Hematopoietic multipotent progenitor cell treated with erythropoietin and hydrocortisone succinate and interleukin-3 and kit ligand, for 6 days (in vitro differentiated cells): ENCODE measurements at places on chromosomes 16 and 17.

- DNase-seq = no peak
Measured at GRCh38 chr17:78819806-78820792, 20.5 kb downstream of the USP36 start.

DNA sequence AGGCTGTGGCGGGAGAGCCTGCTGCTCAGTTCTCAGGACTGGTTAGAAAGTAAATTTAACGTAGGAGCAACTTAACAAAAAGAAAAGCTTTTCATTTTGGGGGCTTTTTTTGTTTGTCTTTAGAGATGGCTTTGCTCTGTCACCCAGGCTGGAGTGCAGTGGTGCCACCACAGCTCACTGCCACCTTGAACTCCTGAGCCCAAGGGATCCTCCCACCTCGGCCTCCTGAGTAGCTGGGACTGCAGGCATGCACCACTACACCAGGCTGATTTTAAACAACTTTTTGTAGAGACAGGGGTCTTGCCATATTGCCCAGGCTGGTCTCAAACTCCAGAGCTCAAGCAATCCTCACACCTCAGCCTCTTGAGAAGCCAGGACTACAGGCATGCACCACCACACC, 205.0 kb downstream of the RPTOR start:
- no peak for DNase-seq

GRCh38 chr17:78532922-78533640, 44.1 kb downstream of the DNAH17 start:
- DNase-seq = no peak

- DNase-seq = no peak
Measured at GRCh38 chr16:67108931-67109406, 772 bp upstream of the PHAF1 start.

DNA sequence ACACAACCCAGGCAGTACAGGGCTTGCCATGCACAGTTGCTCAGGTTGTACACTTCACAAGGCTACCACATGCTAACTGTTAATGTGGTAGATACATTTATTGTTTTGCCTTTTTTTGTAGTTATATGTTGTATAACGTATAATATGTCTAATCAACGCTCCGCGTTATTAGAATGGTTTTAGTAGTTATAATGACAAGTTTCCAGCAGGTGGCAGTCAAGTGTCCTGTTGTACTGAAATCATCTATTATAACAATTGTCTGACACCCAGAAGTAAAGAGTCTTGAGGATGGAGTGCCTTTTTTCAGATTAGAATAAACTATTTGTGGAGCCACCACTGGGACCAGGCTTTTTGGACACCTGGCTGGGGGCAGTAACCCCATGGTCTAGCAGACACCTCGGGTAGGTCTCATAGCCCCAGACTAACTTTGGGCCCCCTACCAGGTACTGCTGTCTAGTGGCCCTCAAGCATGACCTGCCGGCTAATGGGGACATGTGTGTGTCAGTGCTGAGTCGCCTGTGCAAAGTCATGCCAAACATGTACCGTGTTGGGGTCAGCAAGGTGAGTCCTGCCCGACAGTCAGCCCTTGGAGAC, 32.8 kb downstream of the MYO15A start:
- peak; percentile 90 for DNase-seq

DNA sequence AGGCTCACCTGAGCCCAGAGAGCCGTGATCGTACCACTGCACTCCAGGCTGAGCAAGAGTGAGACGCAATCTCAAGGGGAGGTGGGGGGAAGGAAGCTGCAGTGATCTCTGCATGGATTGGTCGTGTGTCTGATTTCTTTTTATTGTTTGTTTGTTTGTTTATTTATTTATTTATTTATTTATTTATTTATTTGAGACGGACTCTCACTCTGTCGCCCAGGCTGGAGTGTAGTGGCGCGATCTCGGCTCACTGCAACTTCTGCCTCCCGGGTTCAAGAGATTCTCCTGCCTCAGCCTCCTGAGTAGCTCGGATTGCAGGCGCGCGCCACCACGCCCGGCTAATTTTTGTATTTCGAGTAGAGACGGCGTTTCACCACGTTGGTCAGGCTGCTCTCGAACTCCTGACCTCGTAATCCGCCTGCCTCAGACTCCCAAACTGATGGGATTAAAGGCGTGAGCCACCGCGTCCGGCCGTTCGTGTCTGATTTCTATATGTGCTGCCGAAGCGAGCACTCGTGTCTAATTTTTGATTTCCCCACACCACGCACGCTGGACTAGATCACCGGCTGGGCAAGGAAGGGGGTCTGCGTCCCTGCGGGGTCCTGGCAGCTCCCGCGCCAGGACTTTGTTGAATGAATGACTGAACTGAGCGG, 448 bp upstream of the TNFRSF12A start:
- DNase-seq = no peak

DNA sequence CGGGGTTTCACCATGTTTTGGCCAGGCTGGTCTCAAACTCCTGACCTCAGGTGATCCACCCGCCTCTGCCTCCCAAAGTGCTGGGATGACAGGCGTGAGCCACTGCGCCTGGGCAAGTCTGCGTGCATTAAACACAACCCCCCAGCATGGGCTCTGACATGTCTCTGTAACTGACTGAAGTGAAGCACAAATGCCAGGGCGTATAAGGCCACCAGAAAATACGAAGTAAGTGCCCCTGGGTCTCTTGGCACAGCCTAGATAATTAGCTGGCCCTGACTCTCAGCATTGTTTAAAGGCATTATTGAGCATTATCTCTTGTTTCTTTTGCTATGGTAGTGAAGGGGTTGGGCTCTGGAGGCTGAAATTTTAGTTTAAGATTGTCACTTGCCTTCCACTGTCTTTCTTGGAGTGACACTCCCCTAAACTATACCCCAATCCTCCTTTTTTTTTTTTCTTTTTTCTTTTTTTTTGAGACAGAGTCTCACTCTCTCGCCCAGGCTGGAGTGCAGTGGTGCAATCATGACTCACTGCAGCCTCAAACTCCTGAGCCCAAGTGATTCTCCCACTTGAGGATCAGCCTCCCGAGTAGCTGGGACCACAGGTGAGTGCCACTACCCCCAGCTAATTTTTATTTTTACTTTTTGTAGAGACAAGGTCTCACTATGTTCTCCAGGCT, 8.2 kb upstream of the SEC14L1 start:
- DNase-seq = no peak

DNA sequence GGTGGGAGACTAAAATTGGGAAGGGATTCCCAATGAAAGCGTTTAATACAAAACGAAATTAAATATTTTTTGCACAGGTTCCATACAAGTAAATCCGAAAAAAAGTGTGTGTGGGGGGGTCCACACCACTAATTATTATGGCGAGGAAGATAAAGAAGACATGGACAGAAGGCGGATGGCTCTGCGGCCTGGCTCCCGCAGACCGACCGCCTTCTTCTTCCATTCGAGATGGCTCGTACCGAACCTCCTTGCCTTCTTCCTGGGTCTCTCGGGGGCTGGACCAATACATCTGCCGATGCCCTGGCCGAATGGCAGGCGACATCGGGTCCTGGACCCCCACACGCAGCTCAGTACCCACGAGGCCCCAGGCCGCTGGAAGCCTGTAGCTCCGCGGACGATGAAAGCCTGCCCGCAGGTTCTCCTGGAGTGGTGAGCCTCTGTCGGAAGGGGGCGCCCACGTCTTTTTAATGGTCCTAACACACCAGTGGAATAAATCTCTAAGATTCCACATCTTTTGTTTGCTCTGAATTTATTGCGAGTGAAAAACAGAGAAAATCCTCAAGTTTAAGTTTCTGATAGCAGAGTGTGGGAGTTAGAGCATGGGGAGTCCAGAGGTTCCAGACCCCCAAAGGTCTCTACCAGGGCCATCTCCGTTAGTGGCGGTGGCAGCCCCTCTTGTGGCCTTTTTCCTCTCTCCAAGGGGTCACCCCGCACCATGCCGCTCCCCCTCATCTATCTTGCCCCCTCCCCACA, 1.4 kb downstream of the PRAC2 start:
- peak; percentile 94 for DNase-seq

- DNase-seq = peak; percentile 52
Measured at GRCh38 chr17:49696233-49696761, 11.5 kb downstream of the SLC35B1 start.

- DNase-seq = no peak
Measured at GRCh38 chr16:77197747-77198146, 1.5 kb upstream of the SYCE1L start.

DNA sequence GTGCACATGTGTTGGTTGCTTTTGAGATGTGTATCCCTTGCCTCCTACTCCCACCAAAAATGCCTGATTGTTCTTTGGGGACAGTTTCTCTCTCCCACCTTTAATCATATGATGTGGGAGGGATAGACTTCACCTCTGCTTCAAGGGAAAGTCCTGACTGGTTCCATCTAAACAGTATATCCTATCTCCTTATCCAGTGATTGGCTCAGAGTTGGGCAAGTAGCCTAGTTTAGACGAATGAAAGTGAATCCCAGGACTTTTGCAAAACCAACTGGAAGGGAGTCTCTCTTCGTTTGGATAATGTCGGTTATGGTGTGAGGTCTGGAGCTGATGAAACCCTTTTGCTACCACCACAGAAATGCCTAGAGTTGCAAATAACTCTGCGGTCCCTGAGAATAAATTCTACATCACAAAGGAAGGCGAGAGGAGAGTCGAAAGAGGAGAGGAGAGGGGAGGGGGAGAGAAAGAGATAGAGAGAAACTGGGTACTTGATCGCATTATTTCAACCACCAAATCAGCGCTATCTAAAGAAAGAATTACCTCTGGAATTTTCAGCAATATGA, 77.1 kb upstream of the SALL1 start:
- DNase-seq = no peak

DNA sequence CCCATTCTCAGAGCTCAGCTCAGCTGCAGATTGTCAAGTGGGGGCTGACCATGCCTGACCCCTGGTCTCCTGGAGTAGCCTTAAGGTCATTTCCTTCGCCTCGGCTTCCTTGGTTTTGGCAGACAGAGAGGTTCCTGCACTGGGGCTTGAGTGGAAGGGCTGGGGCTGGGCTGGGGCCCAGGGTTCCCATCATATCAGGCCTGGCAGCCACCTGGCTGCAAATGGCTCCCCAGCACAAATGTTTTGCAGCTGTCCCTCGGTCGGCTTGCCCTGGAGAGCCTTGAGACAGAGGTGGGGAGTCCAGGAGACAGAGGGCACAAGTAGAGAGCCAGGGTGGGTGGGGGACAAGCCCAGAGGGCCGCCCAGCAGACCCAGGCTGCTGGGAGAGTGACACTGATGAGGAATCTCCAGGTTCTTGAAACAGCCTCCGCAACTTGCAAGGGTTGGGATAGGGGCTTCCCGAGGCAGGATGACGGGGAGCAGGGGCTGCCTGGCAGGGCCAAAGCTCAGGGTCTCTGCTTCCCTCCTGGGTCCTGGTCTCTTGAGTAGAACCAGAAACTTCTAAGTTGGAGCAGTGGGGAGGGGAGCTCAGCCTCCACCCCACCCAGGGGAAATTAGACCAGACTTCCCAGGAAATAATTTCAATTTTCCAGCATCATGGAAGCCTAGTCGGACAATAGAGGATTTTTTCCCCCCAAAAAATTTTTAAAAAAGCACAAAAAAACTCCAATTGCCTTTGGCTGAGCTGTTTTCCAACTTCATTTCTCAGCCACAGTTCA, 19.3 kb downstream of the IGFBP4 start:
- DNase-seq = no peak

DNA sequence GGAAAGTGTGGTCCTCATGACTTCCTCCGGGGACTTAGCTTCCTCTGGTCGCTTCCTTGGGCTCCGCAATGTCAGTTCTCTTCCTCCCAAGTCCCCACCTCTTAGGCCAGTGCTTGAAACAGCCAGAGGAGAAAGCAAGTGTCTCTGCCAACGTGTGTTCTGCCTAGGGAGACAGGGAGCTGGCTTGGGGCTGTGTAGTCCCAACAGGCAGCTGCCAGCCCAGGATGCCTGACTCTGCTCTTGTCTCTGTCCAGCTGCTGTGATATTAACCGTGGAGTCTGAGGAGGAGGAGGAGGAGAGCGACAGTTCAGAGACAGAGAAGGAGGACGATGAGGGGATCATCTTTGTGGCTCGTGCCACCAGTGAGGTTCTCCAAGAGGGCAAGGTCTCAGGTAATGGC, 13.5 kb upstream of the PLEKHG4 start:
- no peak for DNase-seq

DNA sequence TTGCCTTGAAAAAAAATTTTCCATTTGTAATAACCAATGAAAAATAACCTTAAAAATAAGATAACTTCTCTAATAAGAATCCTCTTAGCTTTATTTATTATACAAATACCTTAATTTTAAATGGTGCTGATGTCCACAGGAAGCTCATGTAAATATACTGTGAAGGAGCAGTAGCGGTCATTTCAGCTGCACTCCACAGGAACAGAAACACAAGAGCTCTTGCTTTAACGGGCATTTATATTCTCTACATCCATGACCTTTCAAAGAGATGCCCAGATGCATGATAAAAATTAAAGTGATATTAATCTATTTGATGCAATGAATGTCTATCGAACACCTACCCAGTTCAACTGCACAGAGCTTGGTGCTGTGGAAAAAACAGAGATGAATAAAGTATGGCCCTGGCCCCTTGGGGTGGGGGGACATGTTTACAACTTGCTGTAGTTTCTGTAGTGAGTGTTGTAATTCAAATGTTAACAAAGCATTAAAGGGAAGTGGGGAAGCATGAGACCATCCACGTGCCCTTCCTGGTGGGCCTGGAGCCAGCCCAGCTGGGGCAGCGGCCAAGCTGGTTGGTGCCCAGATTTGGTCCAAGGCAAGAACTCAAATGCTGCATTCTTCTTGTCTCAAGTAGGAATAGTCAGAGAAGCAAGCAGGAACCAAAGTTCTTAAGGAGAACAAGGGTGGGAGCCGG, 47.9 kb downstream of the IQCK start:
- DNase-seq = peak; percentile 13

DNA sequence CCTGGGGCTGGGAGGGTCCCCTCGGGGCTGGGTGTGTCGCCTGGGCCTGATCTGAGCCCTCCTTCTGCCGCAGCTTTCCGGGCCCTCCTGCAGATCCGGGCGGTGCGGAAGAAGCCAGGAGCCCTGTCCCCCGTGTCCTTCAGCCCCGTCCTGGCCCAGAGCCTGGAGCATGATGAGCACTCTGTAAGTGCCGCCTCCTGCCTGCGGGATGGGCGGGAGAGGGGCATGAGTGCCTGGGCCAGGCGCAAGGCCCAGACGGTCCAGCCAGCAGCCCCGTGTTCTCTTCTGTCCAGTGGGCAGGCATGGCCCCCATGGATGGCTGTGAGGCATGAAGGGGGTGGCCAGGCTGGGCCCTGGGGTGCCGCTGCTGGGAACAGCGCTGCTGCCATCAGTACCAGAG, 16.0 kb upstream of the NUDT16L1 start:
- no peak for DNase-seq

DNA sequence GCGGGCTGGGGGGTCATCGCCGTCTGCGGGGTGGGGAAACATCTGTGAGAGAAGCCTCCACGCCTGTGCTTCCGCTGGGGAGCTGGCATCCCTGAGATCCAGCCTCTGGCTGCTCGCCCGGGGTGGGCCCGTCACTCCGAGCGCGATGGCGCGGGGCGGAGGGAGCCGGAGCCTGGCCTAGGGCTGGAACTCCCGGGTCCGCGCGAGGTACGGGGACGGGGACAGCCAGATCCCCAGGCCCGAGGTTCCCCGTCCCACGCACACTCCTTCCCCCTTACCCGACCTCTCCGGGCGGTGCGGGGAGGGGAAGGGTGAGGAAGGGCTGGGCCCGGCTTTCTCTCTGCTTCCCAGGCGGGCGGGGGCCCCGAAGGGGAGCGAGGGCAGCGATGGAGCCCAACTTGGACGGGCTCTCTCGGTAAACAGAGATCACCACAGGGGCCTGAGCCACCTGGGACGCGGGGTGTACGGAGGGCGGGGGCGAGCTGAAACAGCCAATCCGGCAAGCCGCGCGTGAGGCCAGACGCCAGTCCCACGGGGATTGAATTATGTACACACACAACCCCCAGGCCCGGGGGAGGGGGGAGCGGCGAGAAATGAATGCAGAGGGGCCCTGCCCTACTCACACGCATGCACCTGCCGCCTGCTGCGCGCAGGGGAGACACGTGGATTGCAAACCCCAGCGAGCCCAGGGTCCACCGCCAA, at the start of gene SLC16A11:
SLC16A11 (minus strand) TSS at position 596 of the 702 bp plus-strand sequence; CDS start at position 17, 579 bp downstream.
- no peak for DNase-seq

GRCh38 chr17:71740866-71741265, 380.0 kb upstream of the SOX9 start:
- no peak for DNase-seq
